ENCODE measurements at places on chromosomes 1 and 21.

DNA sequence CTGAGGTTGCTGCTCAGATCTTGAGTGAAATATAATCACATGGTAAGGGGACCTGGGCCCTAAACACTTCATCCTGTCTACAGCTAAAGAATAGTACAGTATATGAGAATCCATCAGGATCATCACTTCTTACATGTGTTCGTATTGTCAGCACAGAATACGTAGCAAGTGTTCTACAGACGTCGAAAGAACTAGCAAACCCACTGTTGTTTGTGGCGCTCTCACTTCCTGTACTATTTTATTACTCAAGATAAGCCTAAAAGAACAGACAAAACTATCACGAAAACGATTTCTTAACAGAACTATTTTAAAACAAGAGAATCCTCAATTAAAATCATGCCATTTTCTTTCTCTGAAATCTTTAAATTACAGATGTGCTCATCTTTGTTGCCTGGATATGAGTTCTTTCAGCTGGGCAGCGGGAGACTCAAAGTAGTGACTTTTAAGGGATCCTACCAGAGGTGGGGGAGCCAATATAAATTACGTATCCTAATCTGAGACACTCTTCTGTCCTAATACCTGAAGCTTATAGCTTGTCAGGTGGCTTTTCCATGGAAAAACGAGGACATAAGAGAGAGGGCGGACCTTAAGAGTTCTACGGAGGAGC is 724 bp downstream of the ST7L start:
- no peak for DNase-seq

GRCh38 chr1:25700144-25700523 is 83.5 kb downstream of the MAN1C1 start:
- DNase-seq = no peak

DNA sequence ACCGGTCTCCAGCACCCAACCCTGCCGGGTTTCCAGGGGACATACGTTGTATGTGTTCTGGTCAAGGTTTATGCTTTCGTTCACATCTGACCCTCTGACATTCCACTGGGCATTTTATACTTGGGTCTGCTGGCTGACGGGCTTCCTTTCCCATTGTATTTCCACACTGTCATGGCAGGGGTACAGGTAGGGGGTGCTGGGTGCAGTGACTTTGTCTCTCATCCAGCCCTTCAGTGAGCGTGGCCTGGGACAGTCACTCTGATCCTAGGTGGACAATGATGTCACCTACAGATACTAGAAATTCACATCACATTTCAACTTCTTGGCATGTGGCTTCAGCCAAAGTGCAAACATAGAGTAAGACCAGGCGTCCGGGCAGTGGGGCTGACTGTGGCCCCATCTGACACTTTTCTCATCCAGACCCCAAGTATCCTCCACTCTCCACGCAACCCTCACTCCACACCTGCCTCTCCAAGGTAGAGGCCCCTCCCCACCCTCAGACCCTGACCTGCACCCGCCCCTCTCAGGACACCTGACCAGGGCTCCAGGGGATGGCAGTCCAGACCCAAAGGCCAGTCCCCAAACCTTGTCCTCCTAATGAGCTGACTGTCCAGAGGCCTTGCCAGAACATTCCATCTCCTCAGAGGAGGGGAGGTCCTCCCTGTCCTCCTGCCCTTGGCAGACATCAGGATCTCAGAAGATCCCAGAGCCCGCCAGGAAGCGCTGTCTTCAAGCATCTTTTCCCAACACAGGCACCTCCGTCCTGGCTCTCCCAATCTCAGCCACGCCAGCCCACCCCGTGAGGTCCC is 743 bp upstream of the KRTAP10-10 start:
- DNase-seq = no peak

DNA sequence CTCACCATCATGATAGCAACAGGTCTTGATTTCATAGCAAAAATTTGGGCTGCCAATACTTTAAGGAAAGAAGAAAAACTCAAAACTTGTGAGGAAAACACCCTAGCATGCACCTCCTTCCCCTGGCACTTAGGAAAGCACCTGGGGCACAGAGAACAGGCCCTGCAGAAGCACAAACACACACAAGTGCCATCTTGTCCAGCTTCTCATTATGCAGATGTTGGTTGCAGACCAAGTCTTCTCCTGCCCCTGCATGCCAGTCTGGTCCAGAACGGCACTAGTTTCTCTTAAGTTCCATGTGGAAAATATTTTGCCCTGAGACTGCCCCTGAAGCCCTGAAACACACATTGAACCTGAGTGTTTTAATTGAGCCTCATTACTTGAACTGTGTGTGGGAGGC is 6.3 kb upstream of the ETV3 start:
- no peak for DNase-seq

- DNase-seq = no peak
Observed at GRCh38 chr1:242745079-242745478, 220.6 kb upstream of the PLD5 start.

DNA sequence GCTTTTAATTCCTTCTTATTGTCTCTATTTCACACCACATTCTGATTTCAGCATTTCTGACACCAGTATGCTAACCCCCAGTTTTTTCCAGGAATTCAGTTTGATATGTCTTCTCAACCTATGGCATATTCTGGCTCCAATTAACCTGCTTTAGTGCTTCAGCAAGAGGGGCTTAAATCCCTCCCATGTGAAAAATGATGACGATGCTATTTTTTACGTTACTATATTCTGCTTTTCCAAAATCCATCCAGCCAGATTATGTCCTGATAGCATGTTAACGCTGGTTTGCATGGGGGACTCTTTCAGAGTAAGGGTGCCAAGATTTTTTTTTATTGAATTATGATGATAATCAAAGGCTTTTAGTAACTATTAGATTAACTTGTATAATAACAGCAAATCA is 163.3 kb upstream of the ADAMTS5 start:
- DNase-seq = no peak

- DNase-seq = peak; percentile 44
Observed at GRCh38 chr1:110875216-110875731, 2.3 kb downstream of the CD53 start.

DNA sequence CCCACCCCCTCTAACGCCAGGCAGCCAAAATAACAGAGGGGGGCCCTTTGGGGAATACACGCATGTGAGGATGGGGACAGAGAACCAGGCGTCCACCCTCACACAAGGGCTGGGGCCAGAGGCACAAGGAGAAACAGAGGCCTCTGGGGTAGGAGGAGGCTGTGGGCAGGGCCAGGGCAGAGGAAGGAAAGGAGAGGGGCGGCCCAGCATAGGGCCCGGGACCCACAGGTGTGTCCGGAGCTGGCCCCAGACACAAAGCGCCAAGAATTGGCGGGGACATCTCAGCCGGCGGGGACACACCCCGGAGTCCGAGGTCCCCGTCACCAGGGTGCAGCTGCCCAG is 6.7 kb downstream of the PLEKHG5 start:
- DNase-seq = no peak

DNA sequence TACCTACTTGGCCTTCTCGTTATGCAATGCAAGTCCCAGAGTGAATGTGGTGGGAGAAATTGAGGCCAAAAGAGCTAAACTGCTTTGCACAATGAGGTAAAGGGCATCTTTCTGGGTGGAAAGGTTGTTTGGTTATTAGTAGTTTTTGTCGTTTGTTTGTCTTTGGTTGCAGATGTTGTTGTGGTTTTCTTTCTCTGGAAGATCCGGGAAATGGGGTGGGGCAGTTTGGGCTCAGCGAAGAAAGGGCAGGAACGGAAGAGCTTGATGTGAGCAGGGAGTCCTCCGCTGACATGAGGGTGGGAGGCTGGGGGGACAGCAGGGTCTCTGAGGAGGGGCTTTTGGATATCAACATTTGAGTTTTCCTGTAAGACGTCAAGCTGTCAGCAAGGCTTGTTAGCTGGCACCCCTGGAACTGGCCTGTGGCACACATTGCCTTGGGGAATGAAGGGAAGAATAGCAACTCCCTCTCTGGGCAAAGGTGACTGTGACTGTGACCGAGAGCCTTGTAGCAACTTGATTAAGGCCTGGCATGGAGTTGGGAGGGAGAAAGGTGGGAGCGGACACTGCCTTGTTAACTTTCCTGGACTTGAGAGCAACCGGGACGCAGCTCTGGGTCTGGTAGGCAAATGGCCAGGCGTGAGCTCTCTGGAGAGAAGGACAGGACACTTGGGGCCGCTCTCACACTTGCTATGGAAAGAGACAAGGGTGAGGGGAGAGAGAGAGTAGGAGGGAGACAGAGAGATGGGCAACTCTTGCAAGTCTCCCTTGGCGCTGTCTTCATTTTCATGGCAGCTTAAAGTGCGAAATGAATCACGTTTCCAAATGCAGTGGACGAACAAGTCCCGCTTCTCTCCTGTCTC is 15.4 kb upstream of the OPRD1 start:
- DNase-seq = no peak

DNA sequence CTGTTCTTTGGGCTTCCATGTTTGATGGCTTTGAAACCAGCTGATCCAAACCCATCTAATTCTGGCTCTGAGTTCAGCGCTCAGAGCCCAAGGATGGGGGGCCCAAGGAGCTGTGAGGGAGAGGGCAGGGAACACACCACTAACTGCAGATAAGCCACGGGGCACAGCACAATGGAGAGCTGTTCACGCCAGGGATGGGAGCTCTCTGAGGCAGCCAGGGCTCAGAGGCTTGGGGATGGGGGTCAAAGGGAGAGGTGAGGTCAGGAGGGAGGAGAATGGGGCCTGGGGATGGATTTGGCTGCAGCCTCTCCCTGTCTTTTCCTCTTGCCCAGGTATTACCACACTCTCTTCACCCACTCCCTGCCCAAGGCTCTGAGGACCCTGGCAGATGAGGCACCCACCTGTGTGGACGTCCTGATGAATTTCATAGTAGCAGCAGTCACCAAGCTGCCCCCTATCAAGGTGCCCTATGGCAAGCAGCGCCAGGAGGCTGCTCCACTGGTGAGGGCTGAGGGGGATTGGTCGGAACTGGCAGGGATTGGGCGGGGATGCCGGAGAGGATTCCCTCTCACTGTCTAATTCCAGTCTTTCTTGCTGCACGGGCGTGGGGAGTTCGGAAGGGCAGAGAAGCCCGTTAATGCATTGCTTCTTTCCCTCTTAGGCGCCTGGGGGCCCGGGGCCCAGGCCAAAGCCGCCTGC is 11.3 kb downstream of the SLC30A2 start:
- DNase-seq = no peak

- DNase-seq = peak; percentile 58
Observed at GRCh38 chr21:43369596-43370090, 57.3 kb downstream of the SIK1 start.

- no peak for DNase-seq
Observed at GRCh38 chr21:26438976-26439375, 134.1 kb downstream of the CYYR1 start.

- no peak for DNase-seq
Observed at GRCh38 chr1:54212872-54213271, 12.9 kb downstream of the MRPL37 start.

DNA sequence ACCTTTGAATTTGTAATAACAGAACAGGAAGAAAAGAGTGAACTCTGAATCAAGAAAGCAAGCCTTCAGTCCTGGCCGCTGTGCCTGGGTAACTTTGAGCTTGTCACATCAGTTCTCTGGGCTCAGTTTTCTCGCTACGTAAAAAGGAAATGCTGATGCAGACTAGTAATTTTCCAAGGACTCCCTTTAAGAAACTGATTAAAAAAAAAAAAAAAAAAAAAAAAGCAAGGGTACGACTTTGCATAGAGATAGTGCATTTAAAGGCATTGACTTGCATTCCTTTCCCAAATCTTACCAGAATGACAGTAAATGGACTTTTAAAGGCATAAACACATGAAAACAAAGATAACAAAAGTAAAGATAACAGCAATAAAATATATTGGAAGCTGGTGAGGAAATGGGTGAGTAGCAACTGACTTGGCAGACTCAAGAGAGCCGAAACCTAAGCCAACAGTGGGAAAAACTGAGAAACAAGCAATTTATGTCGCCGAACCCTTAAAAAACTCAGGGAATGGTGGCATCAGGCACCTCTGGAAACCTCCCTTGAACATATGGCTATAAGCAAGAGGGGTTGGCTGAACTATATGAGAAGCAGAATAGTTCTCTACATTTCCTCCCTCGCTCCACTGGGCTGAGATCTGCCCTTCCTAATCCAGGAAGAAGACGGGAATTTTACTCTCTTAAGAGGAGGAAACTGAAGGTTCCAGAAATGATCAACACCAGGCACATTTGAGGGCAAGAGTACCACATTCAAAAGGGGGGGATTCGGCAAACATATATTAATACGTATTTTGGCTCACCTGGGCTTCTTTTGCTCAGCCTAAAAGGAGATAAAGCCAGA is 189.2 kb downstream of the CDC7 start:
- DNase-seq = no peak

DNA sequence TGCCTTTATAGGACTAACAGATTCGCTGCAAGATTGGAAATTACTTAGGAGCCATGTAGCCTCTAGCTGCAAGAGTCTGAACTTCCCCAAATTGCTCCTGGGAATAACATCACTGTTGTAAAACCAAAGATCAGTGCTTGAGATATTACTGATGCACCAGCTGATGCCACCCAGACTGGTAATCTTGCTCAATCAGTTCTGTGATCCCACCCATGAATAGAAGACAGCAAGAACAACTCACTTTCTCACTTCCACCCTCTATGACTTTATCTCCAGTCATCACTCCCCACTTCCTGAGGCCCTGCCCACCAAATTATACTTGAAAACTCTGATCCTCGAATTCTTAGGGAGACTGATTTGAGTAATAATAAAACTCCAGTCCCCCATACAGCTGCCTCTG is 1011.1 kb downstream of the PLA2G4A start:
- no peak for DNase-seq

DNA sequence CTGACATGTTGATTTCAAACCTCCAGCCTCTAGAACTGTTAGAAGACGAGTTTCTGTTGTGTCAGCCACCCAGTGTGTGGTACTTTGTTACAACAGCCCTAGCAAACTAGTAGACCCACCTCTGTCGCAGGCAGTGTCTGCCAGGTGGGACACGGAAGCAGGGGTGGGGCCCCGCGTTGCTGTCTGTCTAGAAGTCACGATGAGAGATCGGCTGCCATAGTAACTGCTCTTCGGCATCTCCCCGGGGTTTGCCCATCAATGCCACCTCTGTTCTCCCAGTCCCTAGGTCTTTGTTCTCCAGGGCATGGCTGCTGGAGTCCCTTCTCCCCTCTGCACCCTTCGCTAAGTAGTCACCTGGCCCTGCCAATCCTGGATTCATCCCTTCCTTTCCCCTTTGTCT is 15.2 kb upstream of the CLSTN1 start:
- DNase-seq = no peak

- no peak for DNase-seq
Observed at GRCh38 chr1:18107369-18108298, at the start of gene IGSF21. TSS of gene IGSF21 (plus strand) at chr1:18107798. CDS start at chr1:18108129, 331 bp downstream.

DNA sequence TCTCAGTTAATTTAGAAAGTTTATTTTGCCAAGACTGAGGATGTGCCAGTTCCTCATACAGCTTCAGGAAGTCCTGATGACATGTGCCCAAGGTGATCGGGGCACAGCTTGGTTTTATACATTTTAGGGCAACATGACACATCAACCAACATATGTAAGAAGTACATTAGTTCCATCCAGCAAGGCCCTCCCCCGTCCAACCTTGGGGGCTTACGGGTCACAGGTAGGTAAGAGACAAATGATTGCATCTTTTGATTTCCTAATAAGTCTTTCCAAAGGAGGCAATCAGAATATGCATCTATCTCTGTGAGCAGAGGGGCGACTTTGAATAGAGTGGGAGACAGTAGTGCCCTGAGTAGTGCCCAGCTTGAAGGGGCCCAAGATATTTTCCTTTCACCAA is 19.6 kb upstream of the HAO2 start:
- no peak for DNase-seq

Measured in upper lobe of left lung (tissue), 6 donors.